ENCODE measurements at places on chromosomes 2 and 18.

- DNase-seq, result no peak
Measured at GRCh38 chr2:164498836-164499235, 122.4 kb downstream of the GRB14 start.

DNA sequence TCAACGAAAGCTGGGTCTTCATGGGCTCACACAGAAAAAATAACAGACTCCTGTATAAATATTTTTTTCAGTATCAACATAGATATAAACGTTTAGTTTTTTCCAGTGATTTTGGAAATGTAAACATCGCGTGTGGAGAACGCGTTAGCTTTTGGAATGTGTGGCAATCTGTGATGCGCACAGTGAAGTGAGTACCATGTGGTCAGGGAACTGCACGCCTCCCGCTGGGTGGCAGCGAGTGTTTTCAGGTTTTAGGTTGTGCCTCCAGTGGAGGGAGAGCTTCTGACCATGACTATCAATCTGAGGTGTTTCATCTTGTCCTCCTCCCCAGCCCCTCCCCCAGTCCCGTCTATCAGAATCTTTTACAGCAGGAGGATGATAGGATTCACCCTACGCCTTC is 127.8 kb downstream of the ARHGAP28 start:
- DNase-seq, result no peak

- DNase-seq, result no peak
Measured at GRCh38 chr2:113232740-113233139, 46.0 kb downstream of the PAX8 start.

GRCh38 chr2:75892490-75892889 is 181.8 kb upstream of the GCFC2 start:
- no peak for DNase-seq

DNA sequence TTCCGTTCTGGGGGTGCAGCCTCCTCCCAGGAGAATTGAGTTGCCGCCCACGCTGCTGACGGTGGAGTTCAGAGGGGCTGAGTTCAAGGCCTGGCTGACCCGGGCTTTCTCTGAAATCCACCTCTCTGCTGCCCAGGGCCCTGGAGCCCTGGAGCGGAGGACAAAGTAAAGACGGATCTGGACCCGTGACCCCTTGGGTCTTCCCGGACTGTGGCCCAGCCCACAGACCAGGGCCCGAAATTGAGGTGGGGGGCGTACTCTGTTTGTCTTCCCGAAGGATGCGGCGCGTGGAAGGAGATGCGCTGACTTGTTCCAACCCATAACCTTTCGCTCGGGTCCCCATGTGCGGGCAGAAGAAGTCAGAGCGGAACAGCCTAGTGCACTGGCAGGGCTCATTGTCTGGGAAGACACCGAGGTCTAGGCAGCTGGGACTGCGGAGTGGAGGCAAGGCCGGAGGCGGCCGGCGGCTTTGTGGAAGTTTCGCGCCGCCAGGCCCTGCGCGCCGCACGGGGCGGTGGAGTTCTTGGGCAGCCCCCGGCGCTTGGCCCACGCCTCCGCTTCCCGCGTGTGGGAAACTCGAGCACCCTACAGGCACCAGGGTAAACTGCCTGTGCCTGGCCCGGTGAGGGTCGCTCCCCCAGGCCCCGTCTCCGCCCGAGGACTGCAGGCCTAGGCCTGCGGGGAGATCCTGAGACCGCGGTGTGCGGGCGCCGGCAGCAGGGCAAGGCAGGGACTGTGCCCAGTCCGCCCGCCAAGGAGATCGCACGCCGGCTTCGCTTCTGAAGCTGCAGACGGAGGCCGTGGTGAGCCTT is 9.8 kb downstream of the POU3F3 start:
- DNase-seq, result no peak

DNA sequence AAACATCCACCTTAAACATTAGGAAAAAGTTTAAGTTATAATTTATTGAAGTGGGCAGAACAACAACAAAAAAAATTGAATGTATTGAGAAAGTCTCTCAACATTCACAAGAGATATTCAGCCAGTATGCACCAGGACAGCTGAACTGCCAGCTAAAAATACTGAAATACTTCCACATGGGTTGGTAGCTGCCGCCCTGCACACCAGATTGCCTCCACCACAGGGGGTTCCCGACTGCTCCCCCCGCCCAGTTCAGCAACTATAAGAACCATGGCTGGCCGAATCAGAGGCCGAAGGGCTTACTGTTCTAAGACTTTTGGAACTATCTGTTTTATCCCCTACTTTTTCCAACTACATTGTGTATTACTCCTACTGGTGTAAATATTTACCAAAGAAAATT is 150.0 kb upstream of the LRP1B start:
- no peak for DNase-seq

DNA sequence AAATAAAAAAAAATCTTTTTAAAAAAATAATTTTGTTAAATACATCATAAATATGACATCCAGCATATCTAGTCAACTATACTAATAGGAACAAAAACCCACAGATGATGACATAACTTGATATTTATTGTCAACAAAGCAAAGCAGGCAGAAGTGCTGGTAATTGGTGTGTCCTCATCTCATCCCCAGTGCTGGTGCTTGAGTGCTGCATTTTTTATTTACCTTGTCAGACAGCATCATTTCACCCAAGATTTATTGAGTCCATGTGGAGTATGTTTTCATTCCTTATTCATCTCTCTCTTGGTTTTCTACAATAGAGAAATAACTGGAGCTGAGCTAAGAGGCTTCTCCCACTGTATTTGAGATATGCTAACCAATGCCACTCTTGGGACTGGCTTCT is 191.6 kb upstream of the SLC14A2 start:
- no peak for DNase-seq

- no peak for DNase-seq
Measured at GRCh38 chr2:172420216-172420615, 7.2 kb upstream of the ITGA6 start.

GRCh38 chr2:20428717-20429490 is 18.0 kb upstream of the RHOB start:
- no peak for DNase-seq

- no peak for DNase-seq
Measured at GRCh38 chr2:50591642-50592041, 440.3 kb downstream of the NRXN1 start.

- no peak for DNase-seq
Measured at GRCh38 chr2:150589681-150590080, 102.2 kb upstream of the RND3 start.

Measured in NCI-H1694 treated with DMSO at 0.1 percent for 48 hours (cell line).